ENCODE measurements at places on chromosomes 11 and 22. TPM values are rescaled to one million over a fixed set of nuclear protein-coding genes. Genes with fewer than 3 reads are reported as not detected.
A peak's percentile ranks its signal among the peaks of the same experiment; 100 is the strongest.

DNA sequence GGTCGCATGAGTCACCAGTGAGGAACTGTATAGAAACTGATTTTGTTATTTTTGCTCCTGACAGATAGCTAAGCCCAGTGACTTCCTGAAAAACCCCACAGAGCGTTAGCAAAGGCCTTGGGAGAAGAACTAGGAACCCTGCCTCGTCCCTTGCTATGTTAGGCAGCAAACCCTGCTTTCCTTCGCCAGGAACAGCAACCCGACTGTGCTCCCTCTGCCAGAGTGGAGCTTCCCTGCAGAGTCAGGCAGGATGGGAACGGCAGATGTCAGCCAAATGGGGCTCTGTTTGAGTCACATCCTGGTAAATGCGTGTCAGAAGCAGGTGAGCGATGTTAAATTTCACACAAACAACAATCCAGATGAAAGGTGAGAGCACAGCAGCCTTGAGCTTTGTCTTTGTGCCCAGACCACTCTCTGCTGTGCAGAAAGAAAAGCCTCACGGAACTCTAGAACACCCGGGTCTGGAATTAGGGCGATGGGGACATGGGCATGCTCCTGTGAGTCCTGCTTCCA is 186.6 kb downstream of the ADAMTS15 start:
- peak; percentile 42 for DNase-seq
- no peak overlapping the region for H3K27ac ChIP-seq
- H3K4me1 ChIP-seq: peaks cover 10% of the 10 kb centered on the region

DNA sequence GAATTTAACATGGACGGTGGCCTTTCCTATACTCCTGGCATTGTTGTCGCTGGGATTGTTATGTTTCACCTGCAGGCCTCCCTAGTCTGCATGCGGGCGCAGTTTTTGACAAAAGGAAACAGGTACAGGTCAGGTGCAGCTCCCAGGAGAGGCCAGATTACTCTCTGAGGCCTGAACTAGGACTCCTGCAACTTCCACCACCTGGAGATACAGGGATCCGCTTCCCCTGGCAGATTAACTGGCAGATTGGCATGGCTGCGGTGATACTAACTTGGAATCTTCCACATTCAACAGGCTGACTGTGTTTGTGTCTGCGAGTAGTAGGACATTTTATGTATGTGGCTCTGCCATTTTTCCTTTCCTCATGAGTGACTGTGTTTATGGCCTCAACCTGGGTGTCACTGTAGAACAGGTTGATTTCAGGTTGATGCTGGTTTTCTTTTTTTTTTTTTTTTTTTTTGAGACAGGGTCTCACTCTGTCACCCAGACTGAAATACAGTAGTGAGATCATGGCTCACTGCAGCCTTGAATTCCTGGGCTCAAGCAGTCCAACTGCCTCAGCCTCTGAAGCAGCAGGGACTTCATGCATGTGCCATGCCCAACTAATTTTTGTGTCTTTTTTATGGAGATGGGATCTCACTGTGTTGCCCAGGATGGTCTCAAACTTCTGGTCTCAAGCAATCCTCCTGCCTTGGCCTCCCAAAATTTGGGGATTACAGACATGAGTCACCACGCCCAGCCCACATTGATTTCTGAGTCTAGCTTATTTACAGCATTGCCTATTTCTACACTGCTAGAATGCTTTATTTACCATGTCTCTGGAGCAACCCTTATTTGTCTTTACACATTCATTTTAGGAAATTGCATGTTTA is 1.7 kb upstream of the USP28 start:
- no peak overlapping the region for H3K27ac ChIP-seq
- no peaks in the 10 kb centered on the region for H3K36me3 ChIP-seq
- no peak overlapping the region for H3K4me3 ChIP-seq
- DNase-seq: no peak
- peaks cover 31% of the 10 kb centered on the region for H3K4me1 ChIP-seq
- no peaks in the 10 kb centered on the region for H3K27me3 ChIP-seq

DNA sequence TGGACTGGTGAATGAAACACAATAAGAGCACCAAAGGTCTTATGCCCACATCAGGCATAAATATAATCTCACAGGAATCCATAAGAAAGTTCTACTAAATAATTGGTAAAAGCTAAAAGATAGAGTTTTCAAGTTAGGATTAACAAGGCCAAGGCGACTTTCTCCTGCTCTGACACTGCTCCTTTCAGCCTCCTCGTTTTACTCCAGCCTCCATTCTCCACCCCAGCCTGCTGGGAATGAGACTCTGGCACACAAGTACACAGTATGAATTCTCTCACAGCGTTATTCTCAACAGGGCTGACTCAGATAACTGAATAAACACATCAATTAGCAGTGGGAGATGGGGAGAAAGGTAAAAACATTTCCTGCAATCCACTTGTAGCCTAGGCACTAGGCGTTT is 94.9 kb downstream of the APOL5 start:
- peaks cover 16% of the 10 kb centered on the region for H3K36me3 ChIP-seq
- H3K4me3 ChIP-seq: no peak overlapping the region
- no peak for DNase-seq
- H3K27ac ChIP-seq: no peak overlapping the region
- H3K27me3 ChIP-seq: no peaks in the 10 kb centered on the region

The ALDH3B1 gene
- 22.1 TPM for total RNA-seq

The EXPH5 gene
- 16.7 TPM for total RNA-seq

- peaks cover 9% of the 10 kb centered on the region for H3K4me1 ChIP-seq
- H3K27me3 ChIP-seq: peaks cover 13% of the 10 kb centered on the region
- H3K36me3 ChIP-seq: no peaks in the 10 kb centered on the region
- H3K4me3 ChIP-seq: peak overlapping the region; percentile 33
- no peak overlapping the region for H3K27ac ChIP-seq
These were observed 9.1 kb downstream of the NRXN2 start for GRCh38 chr11:64713781-64714363.

GRCh38 chr22:37474447-37475090 is 11.6 kb downstream of the MFNG start:
- no peaks in the 10 kb centered on the region for H3K4me1 ChIP-seq
- no peak for DNase-seq
- H3K36me3 ChIP-seq: no peaks in the 10 kb centered on the region
- no peaks in the 10 kb centered on the region for H3K27me3 ChIP-seq

Data from vagina (tissue), 2 donors.